ENCODE measurements at places on chromosomes 7 and 10.

- no peak for DNase-seq
These were observed 310.1 kb upstream of the SORCS1 start for GRCh38 chr10:107474650-107475049.

DNA sequence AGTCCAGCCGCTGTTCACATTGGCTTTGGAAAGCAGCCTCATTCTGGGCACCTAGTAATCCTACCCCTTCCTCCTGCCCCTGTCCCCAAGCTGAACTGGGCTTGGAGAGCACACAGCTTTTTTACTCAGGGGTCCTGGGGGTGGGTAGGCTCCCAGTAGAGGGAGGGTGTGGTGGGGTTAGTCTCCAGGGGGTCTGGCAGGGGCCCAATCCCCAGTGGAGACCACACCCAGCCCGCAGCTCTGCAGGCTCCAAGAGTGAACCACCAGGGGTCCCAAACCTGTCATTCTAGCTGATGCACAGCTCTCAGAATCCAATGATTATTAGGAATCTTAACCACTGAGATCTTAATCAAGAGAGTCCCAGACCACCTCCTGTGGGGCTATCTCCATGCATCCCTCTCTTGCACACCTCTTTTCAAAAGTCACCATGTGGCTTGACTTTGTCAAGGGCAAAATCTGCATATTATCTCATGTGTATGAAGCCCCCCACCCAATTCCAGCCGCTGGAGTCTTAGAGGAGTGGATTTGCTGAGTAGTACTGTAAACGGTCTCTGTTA is 2.7 kb downstream of the HOXA11 start:
- no peak for DNase-seq

GRCh38 chr10:100065084-100065660 is 16.5 kb downstream of the CPN1 start:
- no peak for DNase-seq

- no peak for DNase-seq
These were observed 10.6 kb downstream of the CPED1 start for GRCh38 chr7:120998996-120999565.

GRCh38 chr7:92645114-92646061 is 55.2 kb upstream of the FAM133B start:
- peak; percentile 95 for DNase-seq

DNA sequence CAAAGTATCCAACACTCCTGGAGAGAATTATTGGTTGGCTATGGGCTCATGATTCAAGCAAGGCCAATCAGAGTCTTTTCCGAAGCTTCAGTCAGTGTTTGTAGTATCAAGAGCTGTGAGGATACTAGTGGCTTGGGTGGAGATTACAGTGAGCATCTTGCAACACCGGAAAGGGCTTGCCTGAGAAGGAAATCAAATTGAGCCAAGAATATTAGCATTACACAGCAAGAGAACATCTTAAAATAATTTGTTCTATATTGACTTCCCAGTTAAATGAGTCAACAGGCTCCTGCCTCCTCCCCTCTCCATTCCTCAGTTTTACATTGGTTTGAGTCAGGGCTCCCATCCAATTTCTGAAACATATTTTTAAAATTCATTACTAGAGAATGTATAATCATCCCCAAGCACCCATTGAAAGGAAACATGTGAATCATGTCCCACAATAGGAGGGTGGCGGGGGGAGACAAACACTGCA is 127.4 kb downstream of the ELAPOR2 start:
- peak; percentile 70 for DNase-seq

- no peak for DNase-seq
These were observed 90.3 kb downstream of the NEURL1 start for GRCh38 chr10:103583871-103584215.

DNA sequence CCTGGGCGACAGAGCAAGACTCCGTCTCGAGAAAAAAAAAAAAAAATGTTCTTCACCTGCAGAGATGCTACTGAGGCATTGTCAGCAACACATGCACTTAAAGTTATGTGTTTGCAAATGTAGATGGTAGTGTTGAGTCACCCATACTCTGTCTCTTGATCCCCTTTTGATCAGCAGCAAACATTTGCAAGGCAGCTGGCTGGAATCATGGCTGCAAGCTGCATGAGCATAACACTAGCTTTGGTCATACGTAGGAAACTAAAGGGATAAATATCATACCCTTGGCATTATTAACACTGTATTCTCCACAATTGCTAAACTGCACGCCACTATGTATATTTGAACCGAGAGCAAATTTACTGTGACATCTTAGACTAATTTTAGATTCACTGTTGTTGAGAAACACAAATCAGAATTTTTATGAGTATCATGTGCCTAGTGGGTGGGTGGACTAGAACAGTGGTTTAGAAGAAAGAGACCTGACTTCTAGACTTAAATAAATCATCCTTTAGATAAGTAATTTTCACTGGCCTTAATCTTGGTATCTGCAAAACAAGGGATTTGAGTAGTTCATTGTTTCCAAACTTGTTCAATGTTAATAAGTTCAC is 229.3 kb upstream of the MEOX2 start:
- no peak for DNase-seq

DNA sequence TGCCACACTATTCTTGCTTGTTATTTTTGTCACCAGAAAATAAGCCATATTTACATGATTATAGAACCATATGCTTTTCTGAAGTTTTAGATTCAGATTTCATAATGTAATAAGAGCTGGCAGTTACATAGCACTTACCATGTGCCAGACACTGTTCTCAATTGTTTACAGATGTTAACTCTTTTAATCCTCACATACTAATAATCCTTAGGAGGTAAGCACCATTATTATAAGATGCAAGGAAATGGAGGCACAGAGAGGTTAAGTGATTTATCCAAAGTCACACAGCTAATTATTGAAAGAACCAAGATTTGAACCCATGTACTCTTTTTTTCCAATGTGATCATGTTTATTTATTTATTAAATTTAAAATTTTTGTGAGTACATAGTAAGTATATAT is 57.2 kb downstream of the CREB5 start:
- DNase-seq = no peak

GRCh38 chr10:85149766-85150165 is 821.4 kb downstream of the CCSER2 start:
- DNase-seq = peak; percentile 13

DNA sequence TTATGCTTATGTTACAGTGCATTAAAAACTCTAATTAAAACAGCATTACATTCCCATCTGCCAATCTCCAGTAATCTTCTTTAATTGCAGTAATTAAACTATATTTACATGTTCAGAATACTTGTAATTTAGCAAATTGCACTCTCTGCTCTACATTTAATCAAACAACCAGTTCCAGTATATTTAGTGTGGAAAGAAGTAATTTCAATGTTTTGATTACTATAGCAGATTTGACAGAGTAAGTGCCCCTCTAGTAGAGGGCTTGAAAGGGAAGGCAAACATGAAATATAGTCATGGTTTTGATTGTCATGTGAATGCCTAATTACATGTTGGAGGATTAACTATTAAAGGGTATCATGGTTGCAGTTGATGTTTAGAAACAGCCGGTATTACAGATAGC is 739.7 kb downstream of the AUTS2 start:
- no peak for DNase-seq

- peak; percentile 14 for DNase-seq
These were observed 143.9 kb downstream of the PRKAG2 start for GRCh38 chr7:151732834-151733592.

GRCh38 chr7:70696201-70696754 is 435.7 kb upstream of the GALNT17 start:
- peak; percentile 73 for DNase-seq

GRCh38 chr7:22173685-22174573 is 183.0 kb downstream of the RAPGEF5 start:
- DNase-seq = peak; percentile 72

- no peak for DNase-seq
These were observed 204.9 kb downstream of the CCDC3 start for GRCh38 chr10:12796401-12797160.

DNA sequence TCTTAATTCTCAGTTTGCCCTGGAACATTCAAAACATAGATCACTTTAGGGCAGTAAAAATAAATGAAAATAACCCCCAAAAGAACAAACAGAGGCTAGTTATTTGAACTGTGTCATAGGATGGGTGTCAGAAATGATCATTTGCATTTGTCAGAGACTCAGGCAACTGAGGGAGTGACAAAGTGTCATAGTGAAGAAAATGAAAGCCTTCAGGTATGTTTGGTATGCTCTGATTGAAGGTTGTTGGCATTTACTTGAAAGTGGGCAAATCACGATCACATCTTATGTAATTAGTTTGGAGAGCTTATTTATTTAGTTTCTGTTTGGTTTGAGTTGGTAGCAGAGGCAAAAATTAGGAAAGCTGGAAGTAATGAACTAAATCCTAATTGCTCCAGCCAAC is 880.9 kb downstream of the ANKRD7 start:
- DNase-seq = no peak

DNA sequence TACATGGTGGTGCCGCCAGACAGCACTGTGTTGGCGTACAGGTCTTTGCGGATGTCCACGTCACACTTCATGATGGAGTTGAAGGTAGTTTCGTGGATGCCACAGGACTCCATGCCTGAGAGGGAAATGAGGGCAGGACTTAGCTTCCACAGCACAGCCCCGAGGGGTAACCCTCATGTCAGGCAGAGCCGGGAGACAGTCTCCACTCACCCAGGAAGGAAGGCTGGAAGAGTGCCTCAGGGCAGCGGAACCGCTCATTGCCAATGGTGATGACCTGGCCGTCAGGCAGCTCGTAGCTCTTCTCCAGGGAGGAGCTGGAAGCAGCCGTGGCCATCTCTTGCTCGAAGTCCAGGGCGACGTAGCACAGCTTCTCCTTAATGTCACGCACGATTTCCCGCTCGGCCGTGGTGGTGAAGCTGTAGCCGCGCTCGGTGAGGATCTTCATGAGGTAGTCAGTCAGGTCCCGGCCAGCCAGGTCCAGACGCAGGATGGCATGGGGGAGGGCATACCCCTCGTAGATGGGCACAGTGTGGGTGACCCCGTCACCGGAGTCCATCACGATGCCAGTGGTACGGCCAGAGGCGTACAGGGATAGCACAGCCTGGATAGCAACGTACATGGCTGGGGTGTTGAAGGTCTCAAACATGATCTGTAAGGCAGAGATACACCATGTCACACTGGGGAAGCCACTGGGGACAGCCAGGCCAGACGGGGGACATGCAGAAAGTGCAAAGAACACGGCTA is 104.6 kb upstream of the TNRC18 start:
- DNase-seq = no peak

GRCh38 chr10:44965651-44966097 is 6.1 kb downstream of the RASSF4 start:
- DNase-seq = no peak

- no peak for DNase-seq
These were observed 19.0 kb upstream of the SLC26A4 start for GRCh38 chr7:107641676-107642075.

DNA sequence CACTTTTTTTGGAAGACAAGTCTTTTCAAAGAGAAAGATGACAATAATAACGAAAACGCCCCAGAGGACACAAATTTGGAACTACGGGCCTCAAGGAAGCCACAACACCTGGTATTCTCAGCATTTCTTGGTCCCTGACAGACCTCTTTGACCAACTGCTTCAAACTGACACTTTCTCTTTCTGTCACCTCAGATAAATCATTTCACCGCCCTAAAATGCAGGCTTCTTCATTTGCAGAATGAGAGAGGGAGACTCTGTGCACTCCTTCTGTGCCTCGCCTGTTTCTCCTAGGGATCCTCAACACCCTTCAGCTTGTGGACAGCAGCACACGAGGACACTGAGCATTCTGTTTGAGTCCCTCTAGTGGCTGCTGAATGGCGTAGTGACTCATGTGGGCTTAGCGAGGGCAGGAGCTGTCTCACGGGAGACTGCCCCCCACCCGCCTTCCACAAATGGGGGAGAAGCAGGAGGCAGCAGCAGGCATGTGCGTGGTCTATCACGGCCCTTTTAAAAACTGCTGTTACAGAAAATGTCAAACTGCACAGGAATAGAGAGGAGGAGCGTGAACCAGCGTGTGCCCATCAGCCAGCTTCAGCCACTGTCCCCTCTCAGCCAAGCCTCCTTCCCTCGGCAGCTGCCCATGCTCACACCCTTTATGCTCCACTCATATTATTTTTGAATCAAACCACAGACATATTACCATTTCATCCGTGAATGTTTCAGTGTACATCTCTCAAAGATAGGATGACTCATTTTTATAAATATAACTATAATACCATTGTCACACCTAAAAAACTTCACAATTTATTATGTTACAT is 41.4 kb downstream of the GSDME start:
- no peak for DNase-seq

GRCh38 chr10:84511106-84511505 is 182.7 kb downstream of the CCSER2 start:
- DNase-seq = no peak

- peak; percentile 30 for DNase-seq
These were observed 70.4 kb downstream of the PYROXD2 start for GRCh38 chr10:98344589-98345038.

GRCh38 chr10:121611393-121612159 is 13.3 kb upstream of the FGFR2 start:
- DNase-seq = no peak

- DNase-seq = peak; percentile 34
These were observed 45.8 kb downstream of the EXOC6 start for GRCh38 chr10:92894081-92894655.

DNA sequence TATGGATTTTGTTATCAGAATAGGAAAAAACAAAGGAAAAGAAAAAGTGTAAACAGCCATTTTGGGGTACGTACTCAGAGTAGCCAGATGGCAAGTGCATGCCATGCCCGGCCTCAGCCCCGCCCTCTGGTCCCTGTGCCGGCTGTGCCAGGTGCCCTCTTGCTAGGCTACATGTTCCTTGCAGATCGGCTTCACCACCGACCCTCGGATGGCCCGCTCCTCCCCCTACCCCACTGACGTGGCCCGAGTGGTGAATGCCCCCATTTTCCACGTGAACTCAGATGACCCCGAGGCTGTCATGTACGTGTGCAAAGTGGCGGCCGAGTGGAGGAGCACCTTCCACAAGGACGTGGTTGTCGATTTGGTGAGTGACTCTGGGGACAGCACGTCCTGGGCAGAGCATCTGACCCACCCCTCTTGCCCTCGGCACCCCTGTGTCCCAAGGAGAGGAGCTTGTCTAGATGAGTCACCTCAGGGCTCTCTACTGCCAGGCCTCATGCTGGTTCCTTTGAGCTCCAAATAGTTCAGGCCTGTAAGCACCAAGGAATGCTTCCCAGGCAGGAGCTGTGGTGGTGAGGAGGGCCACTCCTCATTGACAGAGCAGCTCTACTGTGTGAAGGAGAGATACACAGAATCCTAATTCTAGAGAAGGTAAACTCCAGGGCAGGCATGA is 54.9 kb upstream of the ZMIZ2 start:
- no peak for DNase-seq

- no peak for DNase-seq
These were observed 69.8 kb downstream of the C10orf143 start for GRCh38 chr10:130040817-130041330.

Data from bronchial epithelial cell (primary cell).